Caco-2 (cell line): ENCODE measurements at places on chromosomes 11 and 22.
A peak's percentile ranks its signal among the peaks of the same experiment; 100 is the strongest.

- no peak for DNase-seq
Measured at GRCh38 chr11:59671471-59671870, 2.6 kb upstream of the PATL1 start.

DNA sequence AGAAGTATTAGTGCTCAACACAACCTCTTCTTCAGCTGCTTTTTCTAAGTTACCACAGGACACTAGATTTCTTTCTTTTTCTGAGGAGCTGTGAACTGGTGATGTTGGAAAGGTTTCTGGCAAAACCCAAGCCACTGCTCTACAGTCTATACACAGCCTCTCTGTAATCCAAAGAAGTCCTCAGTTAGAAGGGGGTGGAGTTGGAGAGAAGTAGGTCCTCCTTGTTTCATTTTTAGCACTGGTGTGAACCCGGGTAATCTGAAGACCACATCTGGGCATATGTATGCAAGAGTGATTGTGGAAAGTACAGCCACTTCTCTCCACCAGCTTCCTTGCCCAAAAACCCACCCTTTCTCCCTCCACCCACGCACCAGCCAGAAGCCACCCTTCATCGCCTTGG, 1168.1 kb downstream of the LRRC4C start:
- DNase-seq, result no peak

DNA sequence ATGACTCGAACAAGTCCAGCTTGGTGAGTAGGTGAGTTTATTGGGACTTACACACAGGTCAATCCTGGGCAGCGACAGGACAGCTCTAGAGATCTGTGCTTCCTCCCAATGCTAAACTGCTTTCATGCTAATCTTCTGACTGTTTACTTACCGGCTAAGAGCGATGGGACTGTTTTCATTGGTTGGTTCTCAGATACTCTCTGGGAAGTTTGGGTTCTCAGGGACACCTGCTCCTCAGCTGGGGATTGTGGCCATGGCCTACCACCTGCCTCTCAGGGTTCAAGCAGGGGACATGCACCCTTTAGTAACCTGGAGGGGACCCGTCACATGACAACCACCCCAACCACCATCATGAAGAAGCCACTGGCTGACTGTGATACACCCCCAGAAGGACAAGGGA, 13.1 kb downstream of the APOL2 start:
- DNase-seq, result no peak

GRCh38 chr11:126123686-126124085, 61.0 kb upstream of the CDON start:
- no peak for DNase-seq

DNA sequence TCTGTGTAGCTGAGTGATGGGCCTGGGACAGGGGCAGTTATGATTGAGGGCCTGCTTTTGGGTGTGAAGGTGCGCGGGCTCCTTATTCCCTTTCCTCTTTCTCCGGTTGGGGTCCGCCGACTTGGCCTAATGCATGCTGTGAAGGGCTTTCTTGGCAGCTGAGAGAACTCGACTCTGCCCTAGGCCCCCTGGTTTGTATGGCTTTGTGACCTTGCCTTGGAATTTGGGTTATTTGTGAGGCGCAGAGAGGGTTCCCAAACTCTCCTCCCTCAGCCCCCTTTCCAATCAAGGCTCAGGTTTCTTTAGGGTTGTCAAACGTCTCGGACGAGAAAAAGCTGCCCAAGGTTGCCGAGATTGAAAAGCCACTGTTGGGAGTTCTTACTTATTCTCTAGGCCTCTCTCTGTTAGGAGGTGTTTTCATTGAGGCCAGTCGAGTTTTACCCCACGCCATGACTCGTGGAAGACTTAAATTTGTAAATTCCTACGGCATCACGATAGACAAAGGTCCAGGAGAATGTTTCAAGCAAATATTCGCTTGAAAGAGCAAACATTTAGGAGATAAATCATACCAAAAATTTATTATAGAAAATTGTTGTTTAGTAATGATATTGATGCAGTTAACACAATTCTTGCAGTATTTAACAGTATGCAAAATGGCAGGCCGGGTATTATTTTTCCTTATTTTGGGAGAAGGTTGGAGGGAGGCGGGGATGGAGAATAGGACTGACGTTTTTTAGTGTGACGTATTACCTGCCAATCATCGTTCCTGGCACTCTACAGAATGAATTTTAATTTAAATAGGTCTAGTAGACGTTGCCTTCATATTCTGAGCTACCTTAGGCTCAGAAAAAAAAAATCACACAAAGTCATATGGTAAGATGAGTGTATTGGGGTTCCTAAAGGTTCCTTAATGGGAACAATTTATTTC, 689 bp downstream of the PDHX start:
- DNase-seq, result no peak

GRCh38 chr11:10622957-10623791, 54.7 kb upstream of the LYVE1 start:
- DNase-seq, result no peak

GRCh38 chr11:128515826-128516778, 71.3 kb downstream of the ETS1 start:
- DNase-seq, result no peak

DNA sequence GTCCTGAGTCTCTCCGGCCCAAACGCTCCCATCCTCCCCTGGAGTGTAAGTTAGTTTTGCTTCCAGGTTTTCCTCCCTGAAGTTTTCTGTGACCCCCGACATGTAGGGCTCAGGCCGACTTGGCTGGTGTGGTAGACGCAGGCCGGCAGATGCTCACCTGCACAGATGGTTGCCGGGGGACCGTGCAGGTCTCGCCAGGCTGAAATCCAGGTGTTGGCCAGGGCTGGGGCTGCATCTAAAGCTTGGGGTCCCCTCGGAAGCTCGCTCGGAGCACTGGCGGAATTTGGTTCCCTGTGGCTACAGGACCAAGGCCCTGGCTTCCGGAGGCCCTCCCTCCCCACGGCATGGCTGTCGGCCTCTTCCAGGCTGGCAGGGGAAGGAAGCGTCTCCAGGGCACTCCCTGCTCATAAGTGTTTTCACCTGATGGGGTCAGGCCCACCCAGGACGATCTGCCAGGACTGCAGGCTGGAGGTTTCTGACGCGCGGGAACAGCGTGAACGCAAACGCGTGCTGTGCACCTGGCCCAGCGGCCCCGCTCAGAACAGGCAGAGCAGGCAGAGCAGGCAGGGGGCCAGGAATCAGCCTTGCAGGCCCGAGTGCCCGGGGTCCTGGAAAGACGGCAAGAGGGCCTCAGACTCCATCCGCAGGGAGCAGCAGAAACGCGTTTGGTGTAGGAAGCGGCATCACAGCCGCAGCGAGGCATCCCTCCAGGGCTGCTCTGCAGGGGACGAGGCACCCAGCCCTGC, 258.2 kb downstream of the BRD1 start:
- DNase-seq, result no peak

- DNase-seq, result no peak
Measured at GRCh38 chr11:69716891-69717747, 13.3 kb upstream of the FGF19 start.

GRCh38 chr11:125313271-125314219, 149.0 kb downstream of the PKNOX2 start:
- DNase-seq, result no peak

DNA sequence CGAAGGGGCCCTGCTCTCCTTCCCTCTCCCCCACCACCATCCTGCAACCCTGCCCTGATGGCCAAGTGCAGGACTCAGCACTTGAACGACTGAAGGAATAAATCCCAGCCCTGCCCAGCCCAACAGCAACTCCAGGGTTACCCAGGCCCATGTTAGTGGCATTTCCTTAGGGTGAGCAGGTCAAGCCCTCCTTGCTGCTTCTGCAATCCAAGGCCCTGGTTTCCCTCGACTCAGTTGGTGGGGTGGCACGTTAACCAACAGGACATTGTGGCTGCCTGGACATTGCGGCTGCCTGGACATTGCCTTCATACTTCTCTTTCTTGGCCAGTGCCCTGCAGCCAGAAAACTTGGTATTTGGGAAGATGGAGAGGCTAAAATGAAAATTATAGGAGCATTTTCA, 141.4 kb downstream of the TRIM29 start:
- no peak for DNase-seq

GRCh38 chr22:47564651-47565434, 802.4 kb downstream of the TBC1D22A start:
- DNase-seq, result no peak

DNA sequence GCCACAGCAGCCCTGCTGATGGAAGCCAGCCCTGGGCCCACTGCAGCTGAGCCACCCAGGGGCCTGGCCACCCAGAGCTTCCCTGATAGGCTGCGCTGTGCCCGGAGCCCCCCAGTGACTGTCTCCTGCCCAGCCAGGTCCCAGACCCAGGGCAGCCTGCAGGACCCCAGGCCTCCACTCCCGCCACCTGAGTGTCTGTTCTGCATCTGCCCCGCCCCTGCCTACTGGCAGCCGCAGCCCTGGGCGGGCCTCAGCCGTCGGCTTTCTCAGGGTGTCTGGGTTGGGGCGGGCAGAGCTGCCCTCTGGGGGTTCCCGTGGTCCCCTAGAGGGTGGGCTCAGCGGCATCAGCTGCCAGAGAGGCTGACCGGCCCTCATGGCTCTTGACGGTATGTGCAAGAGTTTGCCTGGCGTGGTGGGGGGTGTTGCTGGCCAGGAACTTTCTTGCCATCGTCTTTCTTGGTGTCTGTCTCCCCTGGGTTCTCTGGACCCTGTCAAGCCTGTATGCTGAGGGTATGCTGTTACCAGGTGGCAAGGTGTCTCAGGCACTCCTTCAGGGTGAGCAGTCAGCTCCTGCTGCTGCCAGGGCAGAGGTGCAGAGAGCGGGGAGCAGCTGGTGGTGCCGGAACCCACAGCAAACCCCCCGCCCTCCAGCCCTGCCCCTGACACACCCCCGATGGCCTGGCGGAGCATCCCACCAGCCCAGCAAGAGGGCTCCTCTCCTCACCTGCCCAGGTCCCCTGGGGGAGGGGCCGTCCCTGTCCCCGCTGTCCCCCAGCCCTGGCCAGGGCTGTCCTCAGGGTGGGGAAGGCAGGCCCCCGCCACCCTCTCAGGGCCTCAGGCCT, 12.2 kb upstream of the PIM3 start:
- no peak for DNase-seq

DNA sequence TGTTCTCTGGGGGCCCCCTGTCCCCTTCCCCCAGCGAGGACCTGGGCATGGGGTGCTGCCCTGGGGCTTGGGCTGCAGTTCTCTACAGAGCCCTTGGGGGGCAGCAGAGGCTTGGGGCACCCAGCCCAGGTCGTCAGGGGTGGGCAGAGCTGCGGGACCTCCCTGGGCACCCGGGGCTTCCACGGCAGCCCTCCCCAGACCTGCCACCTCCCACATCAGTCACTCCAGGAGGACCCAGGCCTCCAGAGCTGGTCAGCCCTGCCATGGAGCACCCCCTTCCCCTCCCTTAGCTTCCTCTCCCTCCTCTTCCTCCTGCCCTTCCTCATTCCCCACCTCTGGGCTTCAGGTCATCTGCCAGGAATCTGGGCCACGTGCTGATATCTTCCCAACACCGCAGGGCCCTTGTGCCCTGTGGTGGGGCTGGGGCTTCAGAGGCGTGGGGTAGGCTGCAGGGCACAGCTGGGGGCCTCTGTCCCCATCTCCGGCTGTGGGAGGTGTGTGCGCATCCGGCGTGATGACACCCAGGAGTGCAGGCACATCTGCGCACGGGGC, 5.8 kb downstream of the TSPAN4 start:
- peak; percentile 75 for DNase-seq

DNA sequence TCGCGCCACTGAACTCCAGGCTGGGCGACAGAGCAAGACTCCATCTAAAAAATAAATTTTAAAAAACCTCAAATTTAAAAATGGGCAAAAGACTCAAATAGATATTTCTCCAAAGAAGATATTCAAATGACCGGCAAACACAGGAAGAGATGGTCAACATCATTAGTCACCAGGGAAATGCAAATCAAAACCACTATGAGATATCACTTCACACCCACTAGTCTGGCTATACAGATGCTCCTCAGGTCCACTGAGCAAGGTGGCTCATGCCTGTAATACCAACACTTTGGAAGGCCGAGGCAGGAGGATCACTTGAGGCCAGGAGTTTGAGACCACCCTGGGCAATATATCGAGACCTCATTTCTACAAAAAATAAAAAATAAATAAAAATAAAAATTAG, 43.3 kb upstream of the SLC35C1 start:
- no peak for DNase-seq

GRCh38 chr11:17014833-17015626, 816 bp upstream of the PLEKHA7 start:
- DNase-seq, result peak; percentile 65

- no peak for DNase-seq
Measured at GRCh38 chr11:1453611-1454034, 33.0 kb downstream of the MOB2 start.

- no peak for DNase-seq
Measured at GRCh38 chr22:25672289-25673084, 69.5 kb upstream of the MYO18B start.

DNA sequence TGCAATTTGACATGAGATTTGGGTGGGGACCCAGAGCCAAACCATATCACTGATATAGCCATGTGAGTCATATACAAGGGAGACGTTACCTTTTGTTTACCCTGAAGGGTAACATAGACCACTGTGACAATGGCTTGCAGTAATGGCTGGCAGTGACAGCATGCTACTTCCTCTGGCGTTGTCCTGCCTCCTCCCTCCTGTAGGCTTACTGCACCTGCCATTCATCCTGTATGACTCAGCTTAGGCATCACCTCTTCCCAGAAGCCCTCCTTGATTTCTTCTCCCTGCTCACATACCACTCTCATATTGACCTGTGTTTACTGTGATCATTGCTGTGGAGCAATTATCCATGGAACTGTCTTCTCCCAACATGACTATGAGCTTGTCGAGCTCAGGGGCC, 12.0 kb upstream of the PVALB start:
- no peak for DNase-seq

- DNase-seq, result no peak
Measured at GRCh38 chr22:22843848-22844247, 43.8 kb upstream of the IGLL5 start.

GRCh38 chr22:45336971-45337431, 27.3 kb downstream of the FAM118A start:
- no peak for DNase-seq
